ENCODE measurements at places on chromosomes 5 and 9. TPM values are rescaled to one million over a fixed set of nuclear protein-coding genes. Genes with fewer than 3 reads are reported as not detected.

NUDCD2 gene
- total RNA-seq = 39.9 TPM

ZDHHC11 gene
- total RNA-seq = 5.9 TPM

SLC6A19 gene
- total RNA-seq = not detected

KCNT1 gene
- total RNA-seq = not detected

PCDHB12 gene
- total RNA-seq = not detected

PAPPA gene
- total RNA-seq = not detected

ANKRD33B gene
- total RNA-seq = 23.2 TPM

CAMSAP1 gene
- total RNA-seq = 28.1 TPM

NKD2 gene
- 0.59 TPM for total RNA-seq

IGIP gene
- 2.4 TPM for total RNA-seq

RNF20 gene
- 43.3 TPM for total RNA-seq

ASPN gene
- total RNA-seq = not detected

PFN3 gene
- not detected for total RNA-seq

DRD1 gene
- not detected for total RNA-seq

PCDHA13 gene
- not detected for total RNA-seq

GPR150 gene
- 0.38 TPM for total RNA-seq

CATSPER3 gene
- 0.17 TPM for total RNA-seq

SLC9A3 gene
- 2.2 TPM for total RNA-seq

ADCY2 gene
- not detected for total RNA-seq

MLANA gene
- total RNA-seq = not detected

C5orf52 gene
- total RNA-seq = not detected

CTSL gene
- total RNA-seq = 1.8 TPM

NLN gene
- 38.3 TPM for total RNA-seq

DCTN3 gene
- total RNA-seq = 71.8 TPM

LHX3 gene
- not detected for total RNA-seq

PCDHB3 gene
- not detected for total RNA-seq

ZNF462 gene
- total RNA-seq = 0.27 TPM

PCDHGB3 gene
- total RNA-seq = 0.19 TPM

NR3C1 gene
- total RNA-seq = 49.5 TPM

NEURL1B gene
- 0.04 TPM for total RNA-seq

GABRB2 gene
- not detected for total RNA-seq

TMEM171 gene
- total RNA-seq = not detected

Measured in activated CD8-positive, alpha-beta memory T cell treated with anti-CD3 and anti-CD28 coated beads for 36 hours (primary cell).